ENCODE measurements at places on chromosomes 1 and 21. TPM values are rescaled to one million over a fixed set of nuclear protein-coding genes. Genes with fewer than 3 reads are reported as not detected.

GRCh38 chr1:87834941-87835340 lies 506.3 kb downstream of the LMO4 start:
- H3K27ac ChIP-seq, result no peak overlapping the region
- H3K4me1 ChIP-seq, result no peaks in the 10 kb centered on the region
- H3K36me3 ChIP-seq, result no peaks in the 10 kb centered on the region
- no peak overlapping the region for H3K4me3 ChIP-seq
- DNase-seq, result no peak

- H3K4me3 ChIP-seq, result no peak overlapping the region
- no peak for DNase-seq
- H3K36me3 ChIP-seq, result no peaks in the 10 kb centered on the region
- no peak overlapping the region for H3K27ac ChIP-seq
Observed at GRCh38 chr1:190507357-190507756, 29.7 kb upstream of the BRINP3 start.

DNA sequence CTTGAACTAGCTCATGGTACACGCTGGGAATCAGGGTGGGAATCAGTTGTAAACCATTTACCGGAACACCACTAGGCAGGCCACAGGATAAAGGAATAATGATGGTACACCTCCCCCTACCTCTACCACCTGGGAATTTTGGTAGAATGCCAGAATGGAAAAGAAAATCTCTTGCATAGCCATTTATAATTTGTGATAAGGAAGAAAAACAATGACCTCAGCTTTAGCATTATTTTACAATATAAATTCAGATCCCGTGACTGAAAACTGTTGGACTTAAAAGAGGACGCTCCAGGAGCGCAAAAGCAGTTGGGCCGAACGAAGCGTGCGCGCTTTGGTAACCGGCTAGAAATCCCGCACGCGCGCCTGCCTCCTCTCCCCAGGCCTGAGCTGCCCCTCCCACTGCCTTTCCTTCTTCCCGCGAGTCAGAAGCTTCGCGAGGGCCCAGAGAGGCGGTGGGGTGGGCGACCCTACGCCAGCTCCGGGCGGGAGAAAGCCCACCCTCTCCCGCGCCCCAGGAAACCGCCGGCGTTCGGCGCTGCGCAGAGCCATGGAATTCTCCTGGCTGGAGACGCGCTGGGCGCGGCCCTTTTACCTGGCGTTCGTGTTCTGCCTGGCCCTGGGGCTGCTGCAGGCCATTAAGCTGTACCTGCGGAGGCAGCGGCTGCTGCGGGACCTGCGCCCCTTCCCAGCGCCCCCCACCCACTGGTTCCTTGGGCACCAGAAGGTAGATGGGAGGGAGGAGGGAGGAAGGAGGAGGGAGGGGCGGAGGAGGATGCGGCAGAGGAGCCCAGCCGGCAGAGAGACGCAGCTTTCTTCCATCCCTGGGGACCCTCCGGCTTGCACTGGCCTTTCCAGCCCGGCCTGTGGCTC lies at the start of gene CYP4X1:
CYP4X1 (plus strand) TSS at position 402 of the 873 bp plus-strand sequence; CDS start at position 551, 149 bp downstream.
- no peaks in the 10 kb centered on the region for H3K4me1 ChIP-seq
- peak within 1 kb of the TSS; percentile 45 for H3K4me3 ChIP-seq
- no peak within 1 kb of the TSS for H3K27ac ChIP-seq
- peak; percentile 23 for DNase-seq
- H3K27me3 ChIP-seq, result peaks cover 34% of the 10 kb centered on the region

GRCh38 chr1:55128418-55128995 lies 86.7 kb downstream of the USP24 start:
- H3K4me1 ChIP-seq, result no peaks in the 10 kb centered on the region
- H3K4me3 ChIP-seq, result no peak overlapping the region
- H3K27me3 ChIP-seq, result no peaks in the 10 kb centered on the region
- H3K27ac ChIP-seq, result no peak overlapping the region
- DNase-seq, result no peak

- H3K27ac ChIP-seq, result no peak overlapping the region
- DNase-seq, result no peak
- no peaks in the 10 kb centered on the region for H3K36me3 ChIP-seq
- H3K4me1 ChIP-seq, result no peaks in the 10 kb centered on the region
Observed at GRCh38 chr1:222769181-222769580, 32.2 kb downstream of the FAM177B start.

DNA sequence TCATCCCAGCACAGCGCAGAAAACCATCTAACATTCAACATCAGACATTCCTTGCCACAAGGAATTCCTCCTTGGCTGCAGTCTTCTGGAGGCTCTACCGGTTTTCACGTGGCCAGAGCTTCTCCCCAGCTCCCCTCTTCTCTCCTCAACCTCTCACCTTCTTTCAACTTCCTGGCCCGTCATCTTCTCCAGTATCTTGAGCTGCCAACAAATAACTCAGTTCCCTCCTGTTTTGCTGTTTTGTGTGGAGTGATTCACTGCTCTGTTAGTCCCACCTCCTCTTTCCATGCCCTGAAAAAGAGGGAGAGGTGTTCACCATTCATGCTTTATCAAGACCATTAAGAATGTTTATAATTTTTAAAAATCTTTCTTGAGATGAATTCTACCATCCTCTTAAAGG lies 32.6 kb downstream of the PIGM start:
- no peaks in the 10 kb centered on the region for H3K27me3 ChIP-seq
- no peak overlapping the region for H3K27ac ChIP-seq
- H3K4me3 ChIP-seq, result no peak overlapping the region
- DNase-seq, result no peak
- H3K36me3 ChIP-seq, result no peaks in the 10 kb centered on the region

DNA sequence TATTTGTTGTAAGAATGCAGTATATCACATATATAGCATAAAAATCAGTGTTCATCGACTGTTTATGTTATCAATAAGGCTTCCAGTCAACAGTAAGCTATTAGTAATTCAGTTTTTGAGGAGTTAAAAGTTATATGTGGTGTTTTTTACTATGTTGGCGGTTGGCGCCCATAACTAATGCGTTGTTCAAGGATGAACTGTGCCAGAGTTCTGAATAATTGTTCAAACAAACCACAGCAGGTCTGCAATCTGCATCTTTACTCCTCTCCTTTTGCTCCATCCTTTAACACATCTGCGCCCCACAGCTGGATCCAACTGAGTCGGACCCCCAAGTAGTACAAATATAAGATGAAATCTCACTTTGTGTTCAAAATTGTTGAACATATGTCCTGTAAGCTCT lies 836.1 kb downstream of the LTN1 start:
- no peak overlapping the region for H3K4me3 ChIP-seq
- no peak overlapping the region for H3K27ac ChIP-seq
- H3K36me3 ChIP-seq, result no peaks in the 10 kb centered on the region
- H3K4me1 ChIP-seq, result no peaks in the 10 kb centered on the region
- no peaks in the 10 kb centered on the region for H3K27me3 ChIP-seq

DNA sequence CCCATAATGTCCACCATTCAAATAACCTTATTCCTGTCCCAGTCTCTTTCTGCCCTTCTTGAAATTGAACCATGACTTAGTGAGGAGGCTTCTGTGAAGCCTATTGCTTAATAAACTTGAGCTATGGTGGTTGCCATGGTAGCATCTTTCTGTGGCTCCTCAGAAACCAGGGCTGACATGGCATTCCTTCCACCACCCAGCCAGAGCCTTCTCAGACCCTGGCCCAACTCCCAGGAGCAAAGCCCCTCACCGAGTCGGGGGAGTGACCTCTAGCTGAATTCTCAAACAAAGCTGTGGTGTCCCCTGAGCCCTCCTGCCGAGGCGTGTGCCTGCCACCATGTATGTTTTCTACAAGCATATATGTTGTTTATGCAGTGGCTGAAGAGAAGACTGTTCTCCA lies 259.1 kb downstream of the CACNA1E start:
- no peaks in the 10 kb centered on the region for H3K27me3 ChIP-seq
- peak; percentile 46 for DNase-seq
- H3K4me3 ChIP-seq, result no peak overlapping the region
- H3K27ac ChIP-seq, result peak overlapping the region; percentile 74

DNA sequence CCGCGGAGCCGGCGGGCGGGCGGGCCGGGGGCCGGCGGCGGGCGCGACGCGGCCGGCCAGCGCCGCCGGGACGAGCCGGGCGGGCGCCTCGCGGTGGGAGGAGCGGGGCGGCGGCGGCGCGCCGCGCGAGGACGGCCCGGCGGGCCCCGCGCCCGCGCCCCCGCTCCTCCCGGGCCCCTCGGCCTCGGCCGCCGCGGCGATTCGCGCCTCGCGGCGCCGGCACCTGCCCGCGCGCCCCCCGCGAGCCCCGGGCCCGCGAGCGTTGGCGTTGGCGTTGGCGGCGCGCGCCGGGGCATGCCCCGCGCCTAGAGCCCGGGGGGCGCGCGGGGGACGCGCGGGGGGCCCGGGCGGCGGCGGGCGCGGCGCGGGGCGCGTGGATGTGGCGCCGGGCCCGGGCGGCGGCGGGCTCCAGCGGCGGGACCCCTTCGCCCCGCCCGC lies at the start of gene SKI:
SKI (plus strand) TSS at position 163 of the 438 bp plus-strand sequence. CDS start 448 bp downstream, outside the sequence.
- no peaks in the 10 kb centered on the region for H3K36me3 ChIP-seq
- H3K27me3 ChIP-seq, result no peaks in the 10 kb centered on the region
- H3K4me3 ChIP-seq, result peak within 1 kb of the TSS; percentile 96
- DNase-seq, result no peak

GRCh38 chr1:233459968-233460367 lies 132.4 kb downstream of the MAP3K21 start:
- peaks cover 4% of the 10 kb centered on the region for H3K4me1 ChIP-seq
- H3K4me3 ChIP-seq, result no peak overlapping the region
- H3K27me3 ChIP-seq, result no peaks in the 10 kb centered on the region
- H3K27ac ChIP-seq, result no peak overlapping the region
- H3K36me3 ChIP-seq, result no peaks in the 10 kb centered on the region
- no peak for DNase-seq

- H3K27me3 ChIP-seq, result no peaks in the 10 kb centered on the region
- no peak overlapping the region for H3K4me3 ChIP-seq
- no peak overlapping the region for H3K27ac ChIP-seq
Observed at GRCh38 chr1:161091796-161092507, 2.6 kb upstream of the NECTIN4 start.

Gene NOS1AP
- 1.1 TPM for total RNA-seq

Gene NTNG1
- 3.9 TPM for total RNA-seq
